ENCODE measurements at places on chromosomes 13 and 19.

GRCh38 chr19:953445-954271 lies 27.8 kb downstream of the ARID3A start:
- no peak for DNase-seq

- DNase-seq = no peak
Observed at GRCh38 chr19:14115756-14116155, 1.8 kb downstream of the PRKACA start.

GRCh38 chr19:35755131-35755549 lies 1.7 kb downstream of the HSPB6 start:
- DNase-seq = no peak

- DNase-seq = no peak
Observed at GRCh38 chr19:45340232-45340898, at the start of gene KLC3. Gene KLC3 (plus strand): TSS chr19:45340750. CDS start chr19:45345542, 4,792 bp downstream.

- peak; percentile 86 for DNase-seq
Observed at GRCh38 chr13:21061029-21061763, at the start of gene LATS2. Gene LATS2 (minus strand): TSS chr13:21061586. CDS start chr13:21046026, 15,560 bp downstream.

Data from globus pallidus (tissue), 1 donor.